Foreskin melanocyte (primary cell): ENCODE measurements at places on chromosomes 7 and 10.

DNA sequence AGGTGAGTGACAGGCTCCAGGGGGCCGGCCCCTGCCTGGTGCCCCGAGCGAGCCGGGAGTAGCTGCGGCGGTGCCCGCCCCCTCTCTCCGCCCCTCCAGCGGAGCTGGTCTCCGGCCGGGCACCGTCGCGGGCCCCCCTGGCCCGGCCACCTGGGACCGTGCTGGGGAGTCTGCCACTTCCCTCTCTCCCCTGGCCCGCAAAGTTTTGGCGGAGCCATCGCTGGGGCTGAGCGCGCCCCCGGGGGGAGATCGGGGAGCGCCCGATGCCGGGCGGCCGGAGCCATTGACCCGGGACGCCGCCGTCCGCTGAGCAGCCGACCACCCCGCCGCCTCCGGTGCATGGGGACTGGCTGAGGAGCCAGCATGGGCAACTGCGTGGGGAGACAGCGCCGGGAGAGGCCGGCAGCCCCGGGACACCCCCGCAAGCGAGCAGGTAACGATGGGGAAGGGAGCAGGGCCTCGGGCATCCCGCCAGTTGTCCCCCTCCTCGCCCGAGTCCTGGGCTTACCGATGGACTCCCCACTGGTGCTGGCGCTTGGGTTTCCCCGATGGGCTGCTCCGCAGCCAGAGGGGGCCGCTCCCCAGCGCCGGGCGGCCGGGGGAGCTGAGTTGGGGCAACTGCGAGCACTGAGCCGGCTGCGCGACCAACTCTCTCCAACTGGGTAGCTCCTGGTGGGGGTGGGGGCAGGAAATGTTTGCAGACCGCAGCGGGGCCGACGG lies at the start of gene UBTD1:
Gene UBTD1 (plus strand): TSS at position 84 of the 720 bp plus-strand sequence. CDS start 280 bp downstream, at position 364.
- DNase-seq = peak; percentile 28

- DNase-seq = no peak
Measured at GRCh38 chr7:30694218-30694745, 12.0 kb upstream of the CRHR2 start.

DNA sequence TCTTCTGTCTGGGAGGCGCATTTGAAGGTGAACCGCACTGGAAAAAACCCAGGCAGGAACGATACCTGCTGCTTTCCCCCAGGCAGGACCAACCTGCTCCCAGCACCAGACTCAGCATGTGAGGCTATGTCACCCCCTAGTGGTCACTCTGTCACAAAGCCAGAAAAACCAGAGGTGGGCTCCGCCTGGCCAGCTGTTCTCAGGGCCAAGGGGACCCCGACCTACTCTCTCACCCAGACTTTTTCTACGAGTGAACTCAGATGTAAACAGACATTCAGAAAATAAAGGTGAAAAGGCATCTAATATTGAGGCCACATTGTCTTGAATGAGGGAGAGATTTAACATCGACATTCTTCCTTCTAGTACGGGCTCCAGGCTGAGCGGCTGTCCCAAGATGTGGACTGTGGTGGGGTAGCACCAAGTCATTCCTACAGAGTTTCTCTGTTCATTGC lies 117.3 kb downstream of the PRKAG2 start:
- no peak for DNase-seq

GRCh38 chr10:12958546-12959110 lies 42.9 kb downstream of the CCDC3 start:
- DNase-seq = no peak

DNA sequence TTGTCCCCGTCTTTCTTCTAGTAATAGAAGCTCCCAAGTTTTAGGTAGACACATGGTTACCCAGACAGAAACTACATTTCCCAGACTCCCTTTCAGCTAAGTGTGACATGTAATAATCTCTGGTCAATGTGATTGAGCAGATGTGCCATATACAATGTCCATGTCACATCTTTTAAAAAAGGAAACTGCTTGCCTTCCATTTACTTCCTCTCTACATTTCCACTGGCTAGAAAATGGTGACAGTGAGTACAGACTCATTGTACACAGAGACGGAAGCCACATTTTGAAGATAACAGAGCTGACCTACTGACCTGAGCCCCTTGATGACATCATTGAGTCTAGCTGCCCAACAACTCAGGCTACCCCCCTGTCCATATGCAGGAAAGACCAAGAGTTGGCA lies 21.3 kb downstream of the ZC3HAV1 start:
- DNase-seq = no peak

GRCh38 chr7:22113041-22113440 lies 167.3 kb upstream of the CDCA7L start:
- DNase-seq = no peak

DNA sequence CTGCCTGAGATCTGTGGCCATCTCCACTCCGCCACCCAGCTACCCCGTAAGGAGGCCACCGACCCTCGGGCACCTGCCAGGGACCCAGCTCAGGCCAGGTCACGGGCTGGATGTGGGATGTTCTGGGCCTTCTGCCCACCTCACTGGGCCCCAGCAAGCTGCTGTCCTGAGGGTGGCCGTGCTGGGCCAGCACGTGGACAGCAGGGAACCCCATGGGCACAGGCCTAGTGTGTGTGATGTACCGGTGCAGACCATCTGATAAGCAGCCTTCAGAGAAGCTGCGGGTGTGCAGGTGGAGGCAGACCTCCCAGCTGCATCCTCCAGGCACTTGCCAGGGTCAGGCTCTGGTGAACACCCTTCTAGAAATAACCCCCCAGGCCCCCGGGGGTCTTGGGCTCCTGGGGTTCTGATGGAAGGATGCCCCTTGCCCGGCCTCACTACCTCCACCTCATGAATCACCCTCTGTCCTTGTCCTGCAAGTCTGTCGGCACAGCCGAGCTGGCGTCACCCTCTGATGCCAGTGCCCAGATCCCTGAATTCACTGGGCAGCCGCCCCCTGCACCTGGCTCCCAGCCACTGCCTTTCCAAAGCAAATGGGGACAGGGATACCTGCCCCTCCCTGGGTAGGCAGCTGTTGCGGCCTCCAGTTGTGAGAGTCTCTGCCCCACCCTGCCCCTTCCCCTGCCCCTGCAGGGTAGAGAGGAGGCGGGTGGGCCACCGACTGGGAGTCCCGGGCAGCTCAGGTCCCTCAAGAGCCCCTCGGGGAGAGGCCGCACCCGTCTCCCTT lies 139.8 kb downstream of the FAM53B start:
- no peak for DNase-seq

GRCh38 chr7:17939606-17940301 lies 540 bp downstream of the SNX13 start:
- peak; percentile 28 for DNase-seq

DNA sequence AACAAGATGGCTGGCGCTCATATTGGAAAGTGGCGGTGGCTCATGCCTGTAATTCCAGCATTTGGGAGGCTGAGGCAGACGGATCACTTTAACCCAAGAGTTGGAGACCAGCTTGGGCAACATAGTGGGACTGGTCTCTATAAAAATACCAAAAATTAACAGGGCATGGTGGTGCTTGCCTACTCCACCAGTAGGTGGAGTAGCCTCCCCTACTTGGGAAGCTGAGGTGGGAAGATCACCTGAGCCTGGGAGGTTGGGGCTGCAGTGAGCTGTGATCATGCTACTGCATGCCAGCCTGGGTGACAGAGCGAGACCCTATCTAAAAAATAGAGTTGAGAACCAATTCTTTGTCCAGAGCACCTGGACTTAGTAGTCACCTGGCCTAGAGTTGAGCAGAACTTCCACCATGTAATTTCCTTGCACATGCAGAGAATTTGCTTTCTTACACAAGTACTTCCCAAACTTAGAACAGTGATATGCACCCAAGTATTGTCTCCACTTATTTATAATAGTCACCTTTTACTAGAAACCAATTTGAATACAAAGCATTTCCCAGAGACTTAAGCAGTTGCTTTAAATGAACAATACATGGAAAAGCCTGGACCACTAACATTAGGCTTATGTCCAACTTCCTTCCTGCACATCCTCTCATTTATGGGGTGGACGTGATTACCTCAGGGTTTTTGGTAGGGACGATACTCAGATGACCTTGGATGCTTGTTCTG lies 15.9 kb downstream of the LAMB4 start:
- DNase-seq = no peak

DNA sequence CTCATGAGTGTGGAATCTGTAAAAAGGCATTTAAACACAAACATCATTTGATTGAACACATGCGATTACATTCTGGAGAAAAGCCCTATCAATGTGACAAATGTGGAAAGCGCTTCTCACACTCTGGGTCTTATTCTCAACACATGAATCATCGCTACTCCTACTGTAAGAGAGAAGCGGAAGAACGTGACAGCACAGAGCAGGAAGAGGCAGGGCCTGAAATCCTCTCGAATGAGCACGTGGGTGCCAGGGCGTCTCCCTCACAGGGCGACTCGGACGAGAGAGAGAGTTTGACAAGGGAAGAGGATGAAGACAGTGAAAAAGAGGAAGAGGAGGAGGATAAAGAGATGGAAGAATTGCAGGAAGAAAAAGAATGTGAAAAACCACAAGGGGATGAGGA lies 207.7 kb downstream of the ZEB1 start:
- DNase-seq = no peak

DNA sequence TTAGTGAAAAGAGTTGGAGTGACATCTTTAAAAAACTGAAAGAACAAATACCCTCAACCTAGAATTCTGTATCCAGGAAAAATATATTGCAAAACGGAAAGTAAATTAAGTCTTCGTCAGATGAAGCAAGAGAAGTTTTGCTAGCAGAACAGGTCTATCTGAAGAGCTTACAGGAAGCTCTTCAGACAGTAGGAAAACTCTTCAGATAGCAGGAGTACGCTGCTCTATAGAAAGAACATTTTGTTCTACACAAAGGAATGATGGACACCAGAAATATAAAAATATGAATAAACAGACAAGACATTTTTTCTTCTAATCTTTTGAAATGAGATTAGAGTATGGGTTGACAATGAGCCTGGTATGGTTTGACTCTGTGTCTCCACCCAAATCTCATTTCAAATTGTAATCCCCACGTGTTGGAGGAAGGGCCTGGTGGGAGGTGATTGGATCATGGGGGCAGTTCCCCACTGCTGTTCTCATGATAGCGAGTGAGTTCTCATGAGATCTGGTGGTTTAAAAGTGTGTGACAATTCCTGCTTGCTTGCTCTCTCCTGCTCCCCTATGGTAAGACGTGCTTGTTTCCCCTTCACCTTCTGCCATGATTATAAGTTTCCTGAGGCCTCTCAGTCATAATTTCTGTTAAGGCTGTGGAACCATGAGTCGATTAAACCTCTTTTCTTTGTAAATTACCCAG lies 567.3 kb downstream of the AUTS2 start:
- no peak for DNase-seq

DNA sequence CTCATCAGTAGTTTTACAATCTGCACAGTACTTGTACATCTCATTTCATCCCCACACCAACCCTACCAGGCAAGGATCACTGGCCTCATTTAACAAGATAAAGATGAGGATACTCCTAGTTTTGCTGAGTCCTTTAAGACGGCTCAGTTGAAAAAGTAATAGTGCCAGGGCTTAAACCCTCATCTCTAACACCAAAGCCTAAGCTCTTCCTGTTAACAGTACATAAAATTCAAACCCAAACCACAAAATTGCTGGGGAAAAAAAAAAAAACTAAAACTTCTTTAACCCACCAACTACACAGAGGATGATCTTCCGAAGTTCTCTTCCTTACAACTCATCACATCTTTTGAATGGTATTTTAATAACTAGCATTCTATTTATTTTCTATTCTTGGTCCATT lies 1.3 kb downstream of the SAR1A start:
- no peak for DNase-seq

- DNase-seq = no peak
Measured at GRCh38 chr10:11908536-11908935, 85.4 kb downstream of the PROSER2 start.

DNA sequence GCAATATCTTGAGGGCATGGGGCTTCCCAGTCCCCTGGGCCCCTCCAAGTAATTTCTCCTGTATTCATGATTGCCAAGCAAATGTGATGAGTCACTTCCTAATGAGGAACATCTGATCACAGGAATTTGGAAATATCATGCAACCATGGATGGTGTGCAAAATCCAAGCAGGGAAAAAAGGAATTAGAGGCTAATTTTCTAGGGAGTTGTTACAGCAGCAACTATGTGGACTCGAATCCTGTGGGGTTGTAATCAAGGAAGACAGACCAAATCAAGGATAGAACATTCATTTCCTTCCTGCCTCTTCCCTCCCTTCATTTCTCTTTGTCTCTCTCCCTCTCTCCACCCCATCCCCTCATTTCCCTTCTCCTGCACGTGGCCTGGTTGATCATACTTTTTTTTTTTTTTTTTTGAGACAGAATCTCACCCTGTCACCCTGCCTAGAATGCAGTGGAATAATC lies 23.9 kb upstream of the AGFG2 start:
- DNase-seq = peak; percentile 90

DNA sequence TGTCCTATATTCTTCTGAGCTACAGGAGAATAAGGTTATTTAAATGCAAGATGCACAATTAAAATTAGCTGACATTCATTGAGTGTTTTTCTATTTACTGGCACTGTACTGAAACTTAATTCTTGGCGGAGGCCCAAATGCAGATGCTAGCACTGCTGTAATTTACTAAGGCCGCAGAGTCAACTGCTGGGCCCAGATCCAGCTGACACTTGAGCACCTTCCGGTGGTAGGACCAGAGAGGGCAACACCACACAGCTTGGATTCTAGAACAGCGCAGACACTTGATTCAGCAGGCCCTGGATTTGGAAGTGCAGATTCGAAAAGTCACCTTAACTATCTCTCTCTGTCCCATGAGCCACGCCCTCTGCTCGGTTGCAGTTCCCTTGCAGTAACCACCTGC lies 228.6 kb upstream of the TMEM72 start:
- DNase-seq = no peak

DNA sequence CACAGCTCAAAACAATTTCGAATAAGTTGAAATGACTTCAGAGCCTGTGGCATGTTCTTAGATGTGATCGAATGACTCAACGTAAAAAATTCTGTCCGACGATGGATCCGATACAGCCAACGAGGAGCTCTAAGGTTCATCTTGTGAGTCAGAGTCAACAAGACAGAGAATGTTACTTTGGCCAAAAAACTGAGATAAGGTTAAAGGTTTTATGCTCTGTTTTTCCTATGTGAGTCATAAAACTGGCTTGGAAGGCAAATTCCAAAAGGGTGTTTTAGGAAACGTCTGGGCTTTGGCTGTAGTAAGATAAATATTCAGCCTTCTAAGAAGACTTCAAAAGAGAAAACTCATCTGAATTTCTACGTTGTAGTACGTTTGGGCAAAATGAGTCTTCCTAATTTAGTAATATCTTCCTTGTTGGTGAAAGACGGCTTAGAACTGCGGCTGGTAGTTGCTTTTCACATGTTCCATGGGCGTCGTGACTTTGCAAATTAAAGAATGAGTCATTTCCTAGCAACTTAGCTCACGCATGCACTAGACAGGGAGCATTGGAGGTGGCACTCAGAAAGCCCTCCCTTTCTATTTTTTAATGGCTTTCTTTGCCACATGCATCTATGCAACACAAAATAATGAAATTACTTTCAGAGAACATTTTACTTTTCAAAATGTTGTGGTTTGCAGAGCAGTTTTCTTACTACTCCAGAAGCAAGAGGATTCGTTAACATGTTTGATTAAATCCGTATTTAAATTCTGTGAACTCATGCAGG lies 28.2 kb downstream of the PFKP start:
- peak; percentile 89 for DNase-seq
